ENCODE measurements at places on chromosomes 4 and X. TPM values are rescaled to one million over a fixed set of nuclear protein-coding genes. Genes with fewer than 3 reads are reported as not detected.

Gene PPEF2
- total RNA-seq: not detected

Gene AGA
- total RNA-seq: 12.9 TPM

Gene WWC2
- 11.7 TPM for total RNA-seq

Gene XAGE2
- total RNA-seq: not detected

Gene ALPK1
- total RNA-seq: 8.5 TPM

Gene NDP
- 0.31 TPM for total RNA-seq

Gene TMPRSS11B
- not detected for total RNA-seq

Gene RRH
- not detected for total RNA-seq

Gene FAT1
- total RNA-seq: 97.8 TPM

Gene TMSB15A
- 0.56 TPM for total RNA-seq

Gene LRP2BP
- total RNA-seq: 0.37 TPM

Gene CEP135
- total RNA-seq: 1.6 TPM

Gene TMPRSS11A
- total RNA-seq: not detected

Gene FRMPD3
- not detected for total RNA-seq

Gene TCEAL5
- total RNA-seq: not detected

Gene TSPAN7
- 0.49 TPM for total RNA-seq

Gene FRYL
- total RNA-seq: 29.0 TPM

Gene TKTL1
- not detected for total RNA-seq

Gene KIF4A
- 1.4 TPM for total RNA-seq

Gene TMEM192
- 12.9 TPM for total RNA-seq

Gene FAM9C
- not detected for total RNA-seq

Gene GBA3
- total RNA-seq: not detected

Gene PAGE2B
- not detected for total RNA-seq

Gene ANXA10
- 1.5 TPM for total RNA-seq

Gene TLL1
- total RNA-seq: 0.31 TPM

Gene SPANXN3
- not detected for total RNA-seq

Gene GYPE
- total RNA-seq: 0.50 TPM

Gene ARHGAP36
- not detected for total RNA-seq
